ENCODE measurements at places on chromosomes 6 and 20.

GRCh38 chr6:136510782-136511181 is 39.4 kb downstream of the MAP7 start:
- no peak for DNase-seq

GRCh38 chr20:757506-757905 is 10.8 kb downstream of the SLC52A3 start:
- no peak for DNase-seq

GRCh38 chr6:14950103-14950969 is 295.5 kb upstream of the JARID2 start:
- no peak for DNase-seq

- peak; percentile 66 for DNase-seq
These were observed 32.8 kb upstream of the ZNFX1 start for GRCh38 chr20:49310705-49311104.

GRCh38 chr6:168179702-168180382 is 100.8 kb upstream of the FRMD1 start:
- DNase-seq = no peak

DNA sequence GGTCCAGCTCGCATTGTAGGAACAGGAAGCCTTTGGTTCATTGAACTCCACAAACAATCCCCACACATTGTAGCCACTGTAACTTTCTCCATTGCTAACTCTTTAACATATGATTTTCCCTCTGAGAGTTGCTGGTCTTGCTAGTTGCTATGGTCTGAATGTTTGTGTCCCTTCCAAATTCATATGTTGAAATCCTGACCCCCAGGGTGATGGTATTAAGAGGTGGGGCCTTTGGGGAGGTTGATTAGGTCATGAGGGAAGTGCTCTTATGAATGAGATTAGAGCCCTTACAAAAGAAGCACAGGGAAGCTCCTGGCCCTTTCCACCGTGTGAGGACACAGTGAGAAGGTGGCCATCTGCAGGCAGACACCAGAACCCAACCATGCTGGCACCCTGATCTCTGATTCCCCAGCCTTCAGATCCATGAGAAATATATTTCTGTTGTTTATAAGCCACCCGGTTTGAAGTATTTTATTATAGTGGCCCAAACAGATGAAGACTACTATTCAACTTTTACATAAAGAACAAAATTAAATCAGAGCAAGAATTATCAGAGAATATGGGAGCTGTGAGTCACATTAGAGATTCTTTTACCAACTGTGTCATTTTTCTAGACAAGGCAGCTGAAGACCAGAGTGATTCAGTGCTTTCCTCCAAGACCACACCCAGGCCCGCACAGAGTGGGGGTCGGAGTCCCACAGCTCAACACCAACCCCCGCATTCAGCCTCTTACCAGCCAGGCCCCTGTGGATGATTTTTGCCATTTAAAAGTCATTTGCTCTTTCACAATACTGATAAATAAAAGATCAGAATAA is 143.0 kb downstream of the SAMD5 start:
- no peak for DNase-seq

DNA sequence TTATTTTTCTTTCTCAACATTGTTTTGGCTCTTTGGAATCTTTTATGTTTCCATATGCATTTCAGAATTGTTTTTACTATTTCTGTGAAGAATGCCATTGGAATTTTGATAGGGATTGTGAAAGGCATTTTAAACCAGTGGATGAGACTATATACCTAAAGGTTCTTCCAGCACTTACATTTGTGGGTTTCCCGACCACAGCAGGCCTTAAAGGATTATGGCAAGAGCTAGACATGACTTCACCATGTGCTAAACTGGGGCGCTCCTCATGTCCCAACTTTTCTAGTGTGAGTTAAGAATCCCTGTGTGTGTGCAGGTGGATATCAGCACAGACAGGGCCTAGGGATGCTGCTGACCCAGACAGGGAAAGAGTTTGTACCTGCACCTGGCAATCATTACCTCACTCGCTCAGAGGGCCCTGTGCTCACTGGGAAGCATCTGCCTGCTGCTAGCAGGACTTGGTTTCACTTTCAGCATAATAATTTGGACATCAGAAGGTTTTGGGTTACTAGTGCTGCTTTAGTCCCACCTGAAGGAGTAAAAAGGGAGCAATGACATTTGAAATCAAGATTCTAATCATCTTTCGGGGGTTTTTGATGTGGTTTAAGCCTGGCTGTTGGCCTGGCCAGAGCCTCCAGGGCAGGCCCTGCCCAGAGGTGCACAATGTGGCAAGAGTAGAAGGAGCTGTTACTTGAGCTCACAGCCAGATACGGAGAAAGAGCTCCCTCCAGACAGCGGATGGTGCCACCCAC is 137.1 kb downstream of the CDC5L start:
- no peak for DNase-seq

DNA sequence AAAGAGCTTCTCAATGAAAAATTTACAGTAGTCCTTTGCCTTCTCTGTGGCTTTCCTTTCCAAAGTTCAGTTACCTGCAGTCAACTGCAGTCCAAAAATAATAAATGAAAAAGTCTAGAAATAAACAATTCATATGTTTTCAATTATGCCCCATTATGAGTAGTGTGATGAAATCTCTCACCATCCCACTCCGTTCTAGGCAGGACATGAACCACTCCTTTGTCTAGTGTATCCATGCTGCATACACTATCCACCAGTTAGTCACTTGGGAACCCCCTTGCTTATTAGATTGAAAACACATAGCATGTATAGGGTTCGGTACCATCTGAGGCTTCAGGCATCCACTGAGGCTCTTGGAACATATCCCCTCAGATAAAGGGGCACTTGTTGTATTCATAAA is 80.6 kb upstream of the EYA4 start:
- DNase-seq = no peak

- no peak for DNase-seq
These were observed 130.3 kb upstream of the SASH1 start for GRCh38 chr6:148212366-148212765.

GRCh38 chr20:20843982-20844381 is 131.5 kb upstream of the RALGAPA2 start:
- DNase-seq = no peak

DNA sequence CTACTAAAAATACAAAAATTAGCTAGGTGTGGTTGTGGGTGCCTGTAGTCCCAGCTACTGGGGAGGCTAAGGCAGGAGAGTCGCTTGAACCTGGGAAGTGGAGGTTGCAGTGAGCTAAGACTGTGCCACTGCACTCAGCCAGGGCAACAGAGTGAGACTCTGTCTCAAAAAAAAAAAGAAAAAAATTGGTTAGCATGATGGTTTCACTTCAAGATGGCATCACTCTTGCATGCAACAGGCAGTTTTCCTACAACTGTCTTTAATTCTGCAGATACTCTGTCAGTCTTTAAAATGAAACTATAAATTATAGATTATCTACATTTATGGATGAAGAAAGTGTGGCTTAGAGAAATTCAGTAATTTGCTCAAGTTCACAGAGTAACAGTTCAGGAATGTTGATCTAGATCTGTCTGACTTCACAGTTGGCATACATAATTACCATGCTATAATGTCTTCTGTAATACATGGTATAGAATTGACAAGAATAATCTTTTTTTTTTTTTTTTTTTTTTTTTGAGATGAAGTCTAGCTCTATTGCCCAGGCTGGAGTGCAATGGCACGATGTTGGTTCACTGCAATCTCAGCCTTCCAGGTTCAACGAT is 27.0 kb downstream of the ITCH start:
- DNase-seq = no peak

DNA sequence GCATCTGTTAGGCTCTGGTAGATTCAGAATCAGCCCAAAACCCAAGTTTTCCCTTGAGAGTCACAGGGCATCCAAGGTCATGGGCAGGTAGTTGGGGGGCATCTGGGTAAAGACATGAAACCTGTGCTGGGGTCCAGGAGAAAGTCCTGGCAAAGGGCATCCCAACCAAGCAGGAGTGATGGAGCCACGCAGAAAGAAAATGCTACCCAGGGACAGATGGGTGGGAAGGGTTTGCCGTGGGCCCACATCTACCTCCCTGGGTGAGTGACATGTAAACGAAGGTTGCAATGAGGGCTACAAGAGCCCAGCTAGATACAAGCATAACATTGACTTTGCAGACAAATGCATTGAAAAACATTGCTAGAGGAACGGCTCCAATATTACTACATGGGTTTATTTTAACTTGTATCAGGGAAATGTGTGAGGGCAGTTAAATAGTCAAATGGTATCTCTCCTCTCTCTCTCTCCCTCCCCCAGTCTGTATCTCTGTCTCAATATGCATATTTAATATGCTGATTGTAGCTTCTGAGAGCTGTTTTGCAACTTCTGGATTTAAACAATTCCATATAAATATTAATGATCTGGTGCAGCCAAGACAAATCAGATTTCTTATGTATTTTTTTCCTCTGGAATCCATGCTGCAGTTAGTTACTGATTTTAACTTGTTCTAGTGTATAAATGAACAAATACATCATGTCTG is 135.7 kb downstream of the SYNDIG1 start:
- DNase-seq = no peak

DNA sequence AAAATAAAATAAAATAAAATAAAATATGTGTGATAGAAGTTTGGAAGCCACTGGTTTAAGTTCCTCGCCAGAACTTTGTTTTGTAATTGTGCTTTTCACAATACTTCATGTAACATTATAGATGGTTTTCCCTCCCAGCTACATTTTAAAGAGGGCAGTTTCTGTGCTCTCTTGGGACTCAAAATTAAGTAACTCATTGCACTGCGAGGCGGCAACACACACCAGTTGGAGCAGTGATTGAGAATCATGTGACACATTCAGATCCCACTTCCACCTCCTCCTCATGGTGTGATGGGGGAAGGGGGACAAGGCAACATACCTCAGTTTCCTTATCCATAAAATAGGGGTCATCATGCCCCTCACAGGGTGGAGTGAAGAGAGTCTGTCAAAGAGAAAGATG is 7.5 kb downstream of the C2 start:
- DNase-seq = no peak

DNA sequence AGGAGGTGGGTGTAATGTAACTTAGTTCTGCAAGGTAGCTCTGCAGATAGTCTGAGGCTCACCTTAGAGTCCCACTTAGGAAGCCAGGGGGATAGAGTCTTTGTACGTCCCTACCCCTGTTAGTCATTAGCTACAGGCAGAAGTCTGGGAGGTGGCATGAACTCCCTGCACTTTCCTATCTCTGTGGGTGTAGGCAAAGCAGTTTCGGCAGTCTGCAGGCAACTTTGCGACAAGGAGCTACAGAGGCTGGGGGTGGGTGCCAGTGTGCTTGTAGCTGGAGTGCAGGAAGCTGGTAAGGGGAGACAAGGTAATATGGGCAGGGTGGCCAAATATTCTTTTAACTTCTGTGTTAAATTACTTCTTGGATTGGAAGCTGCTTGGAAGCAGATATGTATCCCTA is 45.7 kb downstream of the NKAIN2 start:
- no peak for DNase-seq

DNA sequence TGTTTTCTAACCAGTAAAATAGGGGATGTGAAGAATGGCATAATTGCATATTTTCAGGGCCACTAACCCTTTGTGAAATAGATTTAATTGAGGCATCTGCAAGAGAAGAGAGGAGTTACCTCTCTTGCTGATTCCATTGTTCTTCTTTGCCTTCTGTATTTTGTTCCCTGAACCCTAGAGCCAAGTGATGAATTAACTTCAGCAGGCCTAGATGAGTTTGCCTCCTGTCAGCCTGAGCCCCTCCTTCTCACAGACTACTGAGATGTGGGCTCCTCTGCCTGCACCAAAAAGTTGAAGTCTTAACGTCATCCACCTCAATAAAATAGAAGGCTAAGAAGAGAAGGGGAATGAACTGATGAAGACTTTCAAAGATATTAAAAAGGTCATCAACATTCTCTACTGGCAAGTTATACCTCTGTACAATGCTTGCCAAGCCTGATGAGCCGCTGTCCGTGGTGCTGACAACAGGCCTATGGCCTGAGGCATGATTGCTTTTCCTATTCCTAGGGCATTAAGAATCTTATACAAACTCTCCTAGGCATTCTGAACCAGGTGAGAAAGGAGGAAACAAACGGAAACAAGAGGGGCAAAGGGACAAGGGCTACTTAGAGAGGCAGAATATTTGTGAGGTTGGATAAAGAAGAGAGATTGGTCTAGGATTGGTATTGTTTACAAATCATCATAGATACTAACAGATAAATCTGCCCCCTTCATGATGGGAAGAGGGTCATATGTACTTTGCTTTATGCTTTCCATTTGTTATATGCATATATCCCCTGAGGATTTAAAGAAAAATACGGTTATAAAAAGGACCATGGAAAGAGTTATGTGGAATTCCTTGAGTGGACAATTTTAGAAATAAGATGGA is 46.8 kb downstream of the CD24 start:
- DNase-seq = peak; percentile 21

DNA sequence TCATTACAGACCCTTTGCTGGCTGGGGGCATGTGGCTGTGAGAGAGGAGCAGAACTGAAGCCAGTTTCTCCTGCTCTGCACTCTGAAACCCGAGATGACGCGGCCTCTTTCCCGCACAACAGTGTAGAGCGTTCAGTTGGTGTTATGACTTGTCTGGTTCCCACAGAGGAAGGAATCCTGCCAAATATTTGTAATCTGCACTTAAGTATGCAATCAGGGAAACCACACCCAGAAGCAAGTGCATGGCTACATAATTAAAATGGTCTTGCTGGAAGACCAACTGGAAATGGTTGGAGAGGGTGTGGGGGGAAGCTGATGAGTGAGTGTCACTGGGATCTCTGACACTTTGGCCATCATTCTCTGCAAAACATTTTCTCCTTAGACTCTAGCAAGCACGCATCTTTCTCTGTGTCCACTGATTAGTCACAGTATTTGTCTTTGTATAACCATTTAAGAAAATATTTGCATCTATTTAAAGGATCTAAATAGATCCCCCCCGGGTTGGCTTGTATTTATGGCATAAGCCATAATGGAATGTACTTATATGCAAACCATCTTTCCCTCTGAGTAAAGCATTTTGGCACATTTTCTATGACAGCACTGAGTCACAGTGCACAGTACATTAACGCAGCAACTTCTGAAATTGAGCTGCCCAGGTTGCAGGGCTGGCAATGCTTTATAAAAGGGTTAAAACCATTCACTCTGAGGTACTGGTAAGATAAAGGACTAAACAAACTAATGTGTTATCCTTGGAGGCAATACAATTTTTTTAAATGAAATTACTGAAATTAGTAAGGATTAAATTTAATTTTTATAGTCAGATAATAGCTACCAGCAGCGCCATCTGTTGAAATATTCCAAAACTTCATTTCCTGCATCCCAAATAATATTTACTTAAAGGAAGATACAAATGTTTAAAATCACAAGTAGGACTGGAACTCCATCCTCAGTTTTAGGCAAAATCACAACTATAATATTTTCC is 76.7 kb downstream of the FOXC1 start:
- DNase-seq = peak; percentile 21
